ENCODE measurements at places on chromosomes 1 and 21. TPM values are rescaled to one million over a fixed set of nuclear protein-coding genes. Genes with fewer than 3 reads are reported as not detected.

- no peak for DNase-seq
These were observed 5.1 kb downstream of the NIT1 start for GRCh38 chr1:161122967-161123366.

The DIRAS3 gene
- 8.6 TPM for total RNA-seq

The CD48 gene
- total RNA-seq: not detected

DNA sequence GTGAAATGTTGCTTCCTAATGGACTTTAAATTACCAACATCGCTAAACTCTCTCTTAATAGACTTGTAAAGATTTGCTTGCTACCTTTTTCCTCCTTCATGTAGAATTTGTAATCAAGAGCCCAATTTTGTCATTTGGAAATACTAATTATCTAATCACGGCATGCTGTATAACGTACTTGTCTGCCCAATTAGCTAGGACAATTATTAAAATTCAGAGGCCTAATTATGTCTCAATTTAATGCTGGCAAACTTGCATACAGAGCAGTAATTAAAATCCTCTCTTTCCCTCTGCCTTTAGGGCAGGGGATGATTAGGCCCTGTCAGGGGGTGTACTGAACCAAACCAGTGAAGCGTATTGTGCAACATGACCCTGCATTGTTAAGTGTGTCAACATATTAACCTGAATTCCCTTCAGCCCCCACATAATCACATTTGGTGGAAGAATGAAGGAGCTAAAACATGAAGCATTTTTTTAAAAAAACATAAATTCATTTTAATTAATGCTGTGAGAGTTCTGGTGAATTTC lies 137.4 kb upstream of the BARHL2 start:
- DNase-seq: no peak

The KLHDC8A gene
- not detected for total RNA-seq

DNA sequence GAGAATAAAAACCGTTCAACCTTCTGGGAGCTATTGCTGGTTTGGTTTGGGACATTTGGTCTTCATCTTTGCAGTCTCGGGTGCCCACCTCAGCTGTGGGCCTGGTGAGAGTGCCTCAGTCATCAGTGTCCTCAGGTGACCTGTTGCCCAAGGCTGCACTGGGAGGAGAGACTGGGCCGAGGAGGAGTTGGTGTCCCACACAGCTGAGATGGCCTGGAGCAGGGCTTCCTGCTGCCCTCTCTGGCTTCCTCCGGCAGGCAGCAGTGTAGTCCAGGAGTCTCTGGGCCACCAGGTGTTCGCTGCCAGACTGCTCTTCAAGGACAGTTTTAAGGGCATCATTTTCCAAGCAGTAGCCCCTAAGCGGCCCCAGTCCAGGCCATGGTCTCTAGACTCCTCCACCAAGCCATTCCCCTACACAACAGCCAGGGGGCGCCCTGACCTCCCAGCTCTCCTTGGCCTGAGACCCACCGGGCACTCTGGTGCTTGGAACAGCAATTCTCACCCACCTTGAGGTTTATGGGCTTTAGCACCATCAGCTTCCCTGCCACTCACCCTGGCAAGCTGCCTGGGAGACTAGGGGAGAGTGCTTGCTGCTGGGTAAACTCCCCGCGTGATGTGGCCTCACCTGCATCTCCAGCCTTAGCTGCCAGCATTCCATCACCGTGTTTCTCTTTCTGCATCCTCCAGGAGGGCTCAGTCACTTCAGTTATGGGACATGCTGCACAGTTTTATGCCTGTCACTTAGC lies 9.1 kb upstream of the SYTL1 start:
- DNase-seq: peak; percentile 16

DNA sequence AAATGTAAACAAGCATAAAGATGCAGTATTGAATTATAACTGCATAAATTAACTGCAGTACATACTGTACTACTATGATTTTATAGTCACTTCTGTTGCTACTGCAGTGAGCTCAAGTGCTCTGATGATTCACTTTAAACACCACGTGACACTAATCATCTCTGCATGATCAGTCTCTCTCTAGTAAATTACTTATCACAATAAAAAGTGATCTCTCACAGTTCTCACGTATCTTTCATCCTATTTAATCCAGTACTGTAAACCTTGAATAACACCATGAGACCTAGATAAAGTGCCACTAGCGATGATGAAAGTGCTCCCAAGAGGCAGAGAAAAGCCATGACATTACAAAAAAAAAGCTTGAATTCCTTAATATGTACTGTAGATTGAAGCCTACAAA lies 1242.0 kb downstream of the AMY1C start:
- no peak for DNase-seq

GRCh38 chr1:17529381-17529780 lies 10.1 kb upstream of the ARHGEF10L start:
- no peak for DNase-seq

The RIPPLY3 gene
- total RNA-seq: not detected

The BCAR3 gene
- total RNA-seq: 46.4 TPM

DNA sequence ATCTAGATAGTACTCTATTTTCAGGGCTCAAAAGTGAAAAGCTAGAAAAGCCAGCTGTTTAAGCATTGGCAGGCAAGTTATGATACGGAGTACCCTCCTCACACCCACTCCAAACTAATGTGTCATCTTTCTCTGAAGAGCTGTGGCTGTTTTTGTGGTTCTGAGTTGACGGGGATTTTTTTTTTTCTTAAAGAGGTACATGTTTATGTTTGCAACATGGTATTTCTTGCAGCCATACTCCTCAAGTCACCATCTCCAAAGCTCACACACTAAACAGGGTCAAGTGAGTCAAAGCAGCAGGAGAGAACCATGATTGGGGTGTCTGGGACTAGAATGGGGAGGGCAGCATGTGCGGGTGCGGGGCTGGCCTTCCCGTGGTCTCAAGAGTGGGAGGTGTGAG lies 347.2 kb downstream of the DISC1 start:
- DNase-seq: peak; percentile 16

GRCh38 chr21:32653326-32653901 lies 41.2 kb upstream of the CFAP298 start:
- DNase-seq: peak; percentile 10
